AG09319 (cell line): ENCODE measurements at places on chromosomes 5 and 9.

DNA sequence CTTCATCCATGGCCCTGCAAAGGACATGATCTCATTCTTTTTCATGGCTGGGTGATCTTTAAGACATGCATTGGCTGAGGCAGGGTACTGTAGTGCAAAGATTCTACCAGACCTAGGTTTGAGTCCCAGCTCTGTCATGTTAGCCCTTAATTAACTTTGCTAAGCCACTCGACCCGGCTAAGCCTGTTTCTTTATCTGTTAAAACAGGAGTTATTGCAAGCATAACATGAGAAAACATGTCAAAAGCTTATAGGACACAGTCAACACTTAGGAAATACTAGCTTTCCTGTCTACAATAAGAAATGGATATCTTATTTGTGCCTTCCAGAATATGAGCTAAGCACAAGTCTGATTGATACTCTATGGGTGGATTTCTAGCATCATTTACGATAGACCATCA is 92.6 kb downstream of the RASEF start:
- DNase-seq: no peak

DNA sequence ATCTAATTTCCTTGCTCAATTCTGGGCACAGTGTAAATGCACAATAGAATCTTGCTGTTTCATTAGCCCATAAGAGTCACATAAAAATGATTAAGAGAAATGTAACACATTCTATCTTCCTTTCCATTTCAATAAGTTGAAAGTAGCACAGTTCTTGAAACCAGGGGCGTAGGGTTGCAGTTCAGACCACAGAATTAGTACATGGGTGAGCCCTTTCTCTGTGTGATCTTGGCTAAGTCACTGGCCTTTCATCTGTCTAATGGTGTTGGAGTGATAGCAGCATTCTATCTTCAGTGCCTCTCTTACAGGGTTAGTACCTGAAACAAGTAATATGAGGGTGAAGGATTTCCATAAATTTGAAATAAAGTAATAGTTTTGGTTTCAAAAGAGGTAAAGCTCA is 445.3 kb upstream of the ZNF462 start:
- no peak for DNase-seq

DNA sequence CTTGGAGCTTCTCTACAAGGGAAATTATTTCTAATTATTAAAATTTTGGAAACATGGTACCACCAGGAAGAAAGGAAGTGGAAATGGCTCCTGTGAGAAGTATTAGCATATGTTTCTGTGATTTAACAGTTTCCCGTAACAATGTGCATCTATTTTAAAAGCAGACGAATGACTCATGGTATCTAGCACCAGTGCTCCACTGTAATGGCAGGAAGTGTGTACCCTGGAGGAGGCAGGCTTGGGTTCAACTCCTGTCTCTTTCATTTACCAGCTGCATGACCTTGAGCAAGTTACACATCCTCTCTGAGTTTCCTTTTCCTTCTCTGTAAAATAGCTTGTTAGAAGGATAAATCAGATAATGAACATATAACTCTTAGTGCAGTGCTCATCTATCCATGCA is 41.0 kb upstream of the ANGPTL2 start:
- no peak for DNase-seq

DNA sequence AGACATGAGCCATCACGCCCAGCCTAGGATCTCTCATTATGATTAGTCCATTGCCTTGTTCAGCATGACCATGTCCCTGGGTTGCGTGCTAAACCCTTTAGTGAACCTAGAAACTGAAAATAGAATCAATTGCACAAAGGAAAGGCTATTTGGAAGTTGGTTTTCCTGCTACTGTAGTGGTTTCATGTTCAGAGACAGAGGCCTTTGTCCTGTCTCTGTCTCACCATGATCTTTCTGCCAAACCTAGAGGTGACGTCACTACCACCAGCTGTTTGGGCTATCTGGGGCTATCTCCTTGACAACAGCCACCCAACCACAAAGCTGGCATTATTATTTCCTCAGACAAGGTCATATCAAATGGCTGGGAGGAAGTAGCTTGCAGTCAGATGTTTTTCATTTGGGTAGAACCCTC is 4.0 kb upstream of the CDK5RAP2 start:
- peak; percentile 94 for DNase-seq

- no peak for DNase-seq
Measured at GRCh38 chr5:131563434-131564228, 71.4 kb downstream of the RAPGEF6 start.

DNA sequence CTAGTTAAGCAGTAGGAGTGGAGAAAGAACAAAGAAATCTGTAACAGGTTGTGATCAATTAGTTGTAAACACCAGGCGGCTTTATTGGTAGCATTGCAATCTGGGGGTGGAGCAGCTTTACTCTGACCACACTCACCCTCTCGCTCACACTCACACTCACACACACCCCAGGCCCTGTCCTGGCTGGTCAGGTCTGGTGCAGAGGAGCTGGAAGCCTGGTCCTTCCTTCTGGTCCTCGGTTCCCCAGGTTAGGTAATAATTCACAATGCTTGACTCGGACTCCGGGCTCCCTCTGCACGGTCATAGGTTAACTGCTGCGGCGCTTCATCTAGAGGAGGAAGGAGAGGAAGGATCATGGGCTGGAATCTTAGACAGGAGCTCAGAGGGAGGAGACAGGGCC is 1.6 kb downstream of the CCL19 start:
- DNase-seq: no peak

GRCh38 chr5:107118184-107119019 is 552.3 kb downstream of the EFNA5 start:
- DNase-seq: no peak

- DNase-seq: no peak
Measured at GRCh38 chr5:166562246-166562645, 1729.2 kb upstream of the WWC1 start.

DNA sequence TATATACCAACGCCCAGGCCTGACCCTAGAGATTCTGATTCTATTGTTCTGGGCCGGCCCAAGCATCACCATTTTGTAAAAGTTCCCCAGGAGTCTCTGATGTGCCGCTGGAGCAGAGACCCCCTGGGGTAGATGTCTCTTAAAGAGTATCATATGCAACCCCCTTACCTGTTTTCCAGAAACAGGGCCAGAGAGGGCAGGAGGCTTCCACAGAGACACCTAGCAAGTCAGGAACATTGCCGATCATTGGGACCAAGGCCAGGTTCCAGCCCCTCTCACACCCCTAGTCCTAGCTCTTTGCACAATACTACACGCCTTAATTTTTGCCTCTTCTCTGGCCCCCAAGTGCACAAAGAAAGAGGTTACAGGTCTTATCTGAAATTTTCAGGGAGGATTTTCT is 63.8 kb downstream of the TMOD1 start:
- DNase-seq: no peak

GRCh38 chr5:61301341-61302199 is 30.5 kb upstream of the ZSWIM6 start:
- peak; percentile 96 for DNase-seq

- DNase-seq: no peak
Measured at GRCh38 chr9:91162784-91163443, 198.8 kb downstream of the AUH start.

- peak; percentile 54 for DNase-seq
Measured at GRCh38 chr5:143248822-143249579, 154.5 kb downstream of the NR3C1 start.

DNA sequence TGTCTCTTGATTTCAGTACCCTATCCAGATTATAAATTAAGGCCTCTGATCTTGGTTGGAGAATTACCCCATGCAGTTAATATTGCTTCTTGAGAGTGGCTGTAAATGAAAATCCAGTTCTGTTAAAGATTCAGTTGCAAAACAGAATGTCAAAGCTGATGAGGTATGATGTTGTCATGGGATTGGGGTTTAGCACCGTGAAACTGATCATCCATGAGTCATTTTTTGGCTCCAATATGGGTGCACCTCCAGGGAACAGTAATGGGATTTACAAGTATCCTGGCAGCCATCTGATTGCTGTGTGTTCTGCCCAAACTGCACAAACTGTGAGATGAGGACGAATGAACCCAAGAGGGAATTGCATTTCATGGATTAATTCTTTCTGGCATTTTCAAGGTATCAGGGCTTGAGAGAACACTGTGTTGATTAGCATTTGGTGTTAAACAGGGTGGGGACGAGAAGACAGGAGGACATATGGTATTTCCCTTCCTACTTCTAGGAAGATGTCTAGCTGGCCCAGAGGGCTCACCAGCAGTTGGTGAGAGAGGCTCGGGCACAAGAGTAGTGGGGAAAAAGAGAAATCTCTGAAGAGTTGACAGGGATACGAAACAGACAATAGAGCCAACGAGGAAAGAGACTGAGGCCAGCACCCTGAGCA is 214.7 kb downstream of the GAS1 start:
- DNase-seq: peak; percentile 77

DNA sequence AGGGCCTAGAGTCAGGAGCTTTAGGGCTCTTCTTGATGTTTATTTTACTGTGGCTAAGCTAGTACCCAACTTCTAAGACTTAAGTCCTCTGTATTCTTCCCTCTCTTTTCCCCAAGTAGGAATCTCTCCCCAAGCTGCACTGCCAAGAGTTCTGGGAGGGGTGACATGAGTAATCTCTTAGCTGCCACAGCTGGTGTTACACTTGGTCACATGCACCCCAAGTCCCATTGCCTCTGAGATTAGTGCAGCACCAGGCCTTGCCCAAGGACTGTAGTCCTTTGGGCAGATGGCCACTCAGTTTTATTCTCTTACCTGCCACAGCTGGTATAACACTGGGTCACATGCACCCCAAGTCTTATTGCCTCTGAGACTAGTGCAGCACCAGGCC is 114.7 kb upstream of the RIOK2 start:
- DNase-seq: no peak

DNA sequence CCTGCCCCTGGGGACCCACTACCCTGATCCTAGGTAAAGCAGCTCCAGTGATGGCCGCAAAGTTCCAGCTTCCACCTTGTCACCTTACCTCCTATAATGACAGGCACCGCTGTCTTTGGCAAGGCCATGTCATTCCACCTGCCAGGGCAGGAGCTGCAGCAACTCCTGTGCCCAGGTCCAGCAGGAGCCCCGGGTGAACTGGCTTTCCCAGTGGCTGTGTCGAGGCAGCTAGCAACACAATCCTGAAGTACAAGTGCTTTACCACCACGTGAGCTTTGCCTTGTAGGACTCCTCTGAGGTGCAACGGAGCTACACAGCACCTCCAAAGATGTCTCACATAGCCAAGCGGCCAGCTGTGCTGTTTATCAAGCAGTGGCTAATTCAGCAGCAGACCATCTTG is 20.7 kb upstream of the MGAT1 start:
- DNase-seq: no peak

DNA sequence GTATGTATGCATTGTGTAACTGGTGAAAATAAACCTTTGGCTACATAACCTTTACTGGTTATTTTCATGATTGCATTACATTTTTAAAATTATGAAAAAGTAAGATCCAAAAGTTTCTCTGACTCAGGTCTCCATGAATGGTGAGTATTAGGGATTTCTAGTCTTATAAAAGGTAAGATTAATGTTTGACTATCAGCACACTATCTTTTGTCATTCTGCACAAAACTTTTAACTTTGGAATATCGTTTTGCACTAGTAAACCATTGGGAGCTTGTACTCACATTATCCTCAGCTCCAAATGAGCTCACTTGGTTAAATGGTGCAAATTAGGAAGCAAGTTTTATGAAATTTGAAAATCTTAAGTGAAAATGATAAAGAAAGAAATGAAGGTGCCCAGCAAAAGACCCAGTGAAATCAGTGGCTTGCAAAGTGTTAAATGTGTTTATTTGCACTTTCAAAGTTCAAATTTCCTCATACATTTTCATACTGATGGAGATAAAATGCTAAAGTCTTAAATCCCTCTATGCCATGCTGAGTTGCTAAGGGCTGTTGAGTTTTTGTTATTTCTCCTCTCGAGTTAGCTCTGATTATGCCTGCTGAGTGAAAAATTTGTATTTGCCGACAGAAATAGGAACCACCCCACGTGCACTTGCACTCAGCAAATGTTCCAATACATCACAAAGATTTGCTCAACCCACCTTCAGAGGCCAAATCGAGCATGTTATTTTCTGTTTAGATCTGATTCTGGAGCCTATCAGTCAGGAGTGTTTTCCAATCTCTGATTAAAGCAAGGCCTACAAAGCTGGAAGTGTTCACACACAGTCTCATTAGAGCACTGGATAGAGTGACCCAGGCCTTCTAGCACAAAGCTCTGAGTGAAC is 885.7 kb downstream of the NR2F1-AS1 start:
- DNase-seq: no peak

DNA sequence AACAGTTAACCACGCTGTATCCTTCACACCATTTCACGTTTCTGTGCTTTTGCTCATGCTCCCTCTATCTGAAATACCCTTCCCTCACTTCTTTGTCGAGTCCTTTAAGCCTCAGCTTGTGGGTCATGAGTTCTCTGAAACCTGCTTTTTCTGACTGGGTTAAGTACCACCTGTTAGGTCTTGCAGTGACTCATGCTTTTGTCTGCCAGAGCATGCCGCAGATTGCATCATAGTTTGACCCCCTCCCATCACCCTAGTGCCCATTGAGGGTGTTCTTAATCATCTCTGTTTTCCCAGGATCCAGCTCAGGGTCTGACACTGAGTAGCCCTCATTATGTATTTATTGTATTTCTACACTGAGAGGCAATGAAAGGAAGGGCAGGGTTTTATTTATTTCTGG is 190.2 kb downstream of the ASTN2 start:
- no peak for DNase-seq

DNA sequence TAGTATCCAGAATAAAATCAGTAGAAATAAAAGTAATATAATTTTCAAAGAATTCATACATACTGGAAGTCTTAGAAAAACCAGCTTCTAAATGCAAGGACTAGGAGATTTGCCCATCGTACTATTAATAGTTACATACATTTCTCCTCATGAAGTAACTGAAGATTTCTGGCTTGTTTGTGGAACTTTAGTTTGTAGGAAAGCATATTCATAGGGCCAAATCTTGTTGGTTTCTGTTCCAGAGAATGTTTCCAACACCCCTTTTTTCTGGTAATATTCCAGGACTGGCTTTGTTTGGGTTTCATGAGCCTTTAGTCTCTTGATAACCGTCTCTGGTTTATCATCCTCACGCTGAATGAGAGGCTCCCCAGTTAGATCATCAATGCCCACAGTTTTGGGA is 66.3 kb upstream of the TJP2 start:
- no peak for DNase-seq

GRCh38 chr5:74433255-74433895 is 207.2 kb downstream of the ENC1 start:
- DNase-seq: no peak

GRCh38 chr9:14179449-14179848 is 134.5 kb downstream of the NFIB start:
- DNase-seq: no peak
